ENCODE measurements at places on chromosomes 7 and 10.

DNA sequence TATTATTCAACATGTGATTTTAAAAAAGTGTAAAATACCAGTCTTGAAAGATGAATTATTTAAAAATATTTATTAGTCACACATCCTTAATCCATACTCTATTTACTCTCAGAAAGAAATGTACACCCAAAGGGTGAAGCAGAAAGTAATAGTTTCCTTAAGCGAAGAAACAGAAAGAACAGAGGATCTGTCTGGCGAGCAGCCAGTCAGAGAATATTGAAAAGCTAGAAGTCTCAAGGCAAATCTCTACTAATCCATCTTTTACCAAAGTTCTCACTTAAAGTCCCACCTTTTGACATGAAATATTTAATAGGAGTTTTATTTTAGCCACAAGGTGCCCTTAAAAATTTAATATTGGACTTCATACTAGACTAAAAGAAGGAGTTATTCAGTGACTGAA, 46.7 kb downstream of the MKX start:
- no peak for DNase-seq

DNA sequence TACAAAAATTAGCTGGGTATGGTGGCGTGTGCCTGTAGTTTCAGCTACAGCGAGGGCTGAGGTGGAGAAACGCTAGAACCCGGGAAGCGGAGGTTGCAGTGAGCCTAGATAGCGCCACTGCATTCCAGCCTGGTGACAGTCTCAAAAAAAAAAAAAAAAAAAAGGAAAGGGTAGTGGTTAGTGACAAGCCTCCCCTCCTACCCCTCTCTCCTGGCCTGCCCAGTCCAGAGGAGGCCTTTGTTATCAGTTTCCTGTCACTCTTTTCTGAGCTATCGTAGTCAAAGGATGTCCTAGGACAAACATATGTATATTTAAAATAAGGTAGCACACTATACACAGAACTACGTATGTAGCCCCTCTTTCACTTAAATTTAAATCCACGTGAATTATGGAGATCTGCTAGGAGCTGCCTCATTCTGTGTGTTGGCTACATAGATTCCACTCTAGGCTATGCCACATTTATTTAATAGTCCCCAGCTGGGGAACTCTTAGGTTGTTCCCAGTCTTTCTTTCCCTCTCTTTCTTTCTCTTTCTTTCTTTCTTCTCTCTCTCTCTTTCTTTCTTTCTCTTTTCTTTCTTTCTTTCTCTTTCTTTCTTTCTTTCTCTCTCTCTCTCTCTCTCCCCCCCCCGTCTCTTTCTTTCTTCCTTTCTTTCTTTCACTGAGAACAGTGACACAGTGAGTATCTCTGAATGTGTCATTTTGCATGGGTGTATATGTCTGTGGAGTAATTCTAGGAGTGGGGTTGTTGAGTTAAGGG, 3.9 kb downstream of the TSPAN15 start:
- DNase-seq: no peak

DNA sequence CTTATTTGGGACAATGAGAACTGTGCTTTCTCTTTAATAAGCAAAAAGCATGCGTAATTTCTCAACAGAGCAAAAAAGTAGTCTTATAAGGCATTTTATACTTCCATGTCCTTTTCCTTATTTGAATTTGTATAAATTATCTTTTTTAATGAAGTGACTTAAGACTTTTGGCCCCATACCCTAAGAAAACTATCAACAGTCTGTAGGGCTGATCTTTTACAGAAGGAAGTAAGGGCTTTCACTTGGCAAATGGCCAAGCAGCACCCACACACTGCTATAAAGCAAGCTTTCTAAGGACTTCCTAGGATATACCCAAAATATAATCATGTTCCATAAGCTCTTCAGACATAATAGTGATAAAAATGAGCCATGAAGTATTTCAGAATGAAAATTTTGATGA, 3.4 kb downstream of the CRPPA start:
- DNase-seq: no peak

DNA sequence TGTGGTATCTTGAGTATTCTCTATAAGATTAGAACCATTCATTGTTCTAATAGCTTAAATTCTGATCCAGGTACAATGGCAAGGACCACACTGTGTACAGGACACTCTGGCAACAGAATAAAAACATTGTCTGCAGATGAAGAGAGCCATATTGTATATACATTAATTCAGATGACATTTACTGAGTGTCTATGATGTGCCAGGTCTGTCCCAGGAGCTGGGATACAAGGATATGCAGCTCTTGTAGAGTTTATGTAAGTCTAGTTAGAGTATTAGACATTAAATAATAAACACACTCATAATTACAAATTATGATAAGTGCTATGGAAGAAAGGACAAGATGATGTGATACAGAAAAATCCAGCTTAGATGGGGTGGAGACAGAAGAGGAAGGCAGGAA, 184.1 kb downstream of the HIBADH start:
- no peak for DNase-seq

DNA sequence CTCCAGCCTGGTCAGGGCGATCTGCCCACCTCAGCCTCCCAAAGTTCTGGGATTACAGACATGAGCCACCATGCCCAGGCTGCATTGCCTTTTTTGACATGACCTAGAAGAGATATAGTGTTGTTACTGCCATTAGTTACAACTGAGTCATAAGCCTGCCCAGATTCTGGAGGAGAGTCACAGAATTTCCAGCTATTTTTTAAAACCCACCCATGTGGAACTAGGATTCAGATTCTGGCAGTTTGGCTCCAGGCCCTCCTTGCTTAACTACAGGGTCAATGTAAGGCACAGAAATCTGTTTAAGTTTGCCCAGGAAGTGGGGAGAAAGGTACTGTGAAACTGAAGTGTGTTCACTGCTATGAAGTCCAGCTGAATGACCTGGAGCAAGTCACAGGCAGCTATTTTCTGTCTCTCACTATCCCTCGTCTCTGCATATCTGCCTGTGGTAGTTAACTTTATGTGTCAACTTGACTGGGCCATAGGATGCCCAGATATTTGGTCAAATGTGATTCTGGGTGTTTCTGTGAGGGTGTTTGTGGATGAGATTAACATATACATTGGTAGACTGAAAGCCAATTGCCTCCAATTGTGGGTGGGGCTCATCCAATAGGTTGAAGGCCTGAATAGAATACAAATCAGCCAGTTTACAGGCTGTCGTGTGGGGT, 8.4 kb upstream of the MARVELD1 start:
- no peak for DNase-seq

GRCh38 chr7:21923658-21924057, 22.0 kb downstream of the CDCA7L start:
- DNase-seq: peak; percentile 14

- no peak for DNase-seq
These were observed 86.4 kb downstream of the AUTS2 start for GRCh38 chr7:69684369-69685292.

DNA sequence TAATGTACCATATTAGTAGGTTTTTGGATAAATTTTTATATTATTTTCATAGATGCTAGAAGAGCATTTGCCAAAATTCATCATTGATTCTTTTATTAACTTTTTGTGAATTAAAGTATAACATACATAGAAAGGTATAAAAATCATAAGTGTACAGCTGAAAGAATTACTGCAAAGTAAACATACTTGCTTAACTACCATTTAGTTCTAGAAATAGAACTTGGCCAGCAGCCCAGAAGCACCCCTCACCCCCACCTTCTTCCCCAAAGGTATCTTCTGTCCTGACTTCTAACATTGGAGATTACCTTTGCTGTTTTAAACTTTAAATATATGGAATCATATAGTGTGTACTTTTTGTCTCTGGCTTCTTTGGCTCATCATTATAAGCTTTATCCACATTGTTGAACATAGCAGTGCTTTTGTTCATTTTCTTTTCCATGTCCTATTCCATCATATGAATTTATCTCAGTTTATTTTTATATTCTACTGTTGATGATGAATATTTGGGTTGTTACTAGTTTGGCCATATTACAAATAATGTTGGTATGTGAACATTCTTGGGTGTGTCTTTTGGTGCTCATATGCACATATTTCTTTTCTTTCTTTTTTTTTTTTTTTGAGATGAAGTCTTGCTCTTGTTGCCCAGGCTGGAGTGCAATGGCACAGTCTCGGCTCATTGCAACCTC, 142.8 kb downstream of the ADK start:
- no peak for DNase-seq

- DNase-seq: no peak
These were observed 28.4 kb downstream of the DNAJC9 start for GRCh38 chr10:73218431-73219191.

Data from ELF-1 (cell line).